ENCODE measurements at places on chromosomes 6 and 20. TPM values are rescaled to one million over a fixed set of nuclear protein-coding genes. Genes with fewer than 3 reads are reported as not detected.

DNA sequence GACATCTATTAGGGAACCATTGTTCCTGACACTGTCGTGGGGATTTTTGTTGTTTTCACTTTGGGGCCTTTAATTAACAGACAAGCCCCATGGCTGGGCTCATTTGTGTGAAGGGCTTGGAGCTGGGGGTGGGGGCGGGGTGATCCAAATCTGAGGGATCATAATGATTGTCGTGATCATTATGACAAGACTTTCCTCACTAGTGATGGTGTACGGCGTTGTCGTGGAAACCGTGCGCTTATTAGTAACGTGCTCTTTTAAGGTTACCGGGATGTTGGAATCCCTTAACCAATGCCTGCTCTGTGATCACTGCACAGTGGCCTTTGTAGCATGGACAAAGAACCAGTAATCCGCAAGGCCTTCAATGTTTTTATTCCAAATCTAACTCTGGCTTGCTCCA is 18.6 kb downstream of the PDYN start:
- H3K27me3 ChIP-seq: peaks cover 74% of the 10 kb centered on the region
- no peak overlapping the region for H3K4me3 ChIP-seq
- no peaks in the 10 kb centered on the region for H3K36me3 ChIP-seq
- no peak overlapping the region for H3K27ac ChIP-seq
- H3K4me1 ChIP-seq: no peaks in the 10 kb centered on the region

DNA sequence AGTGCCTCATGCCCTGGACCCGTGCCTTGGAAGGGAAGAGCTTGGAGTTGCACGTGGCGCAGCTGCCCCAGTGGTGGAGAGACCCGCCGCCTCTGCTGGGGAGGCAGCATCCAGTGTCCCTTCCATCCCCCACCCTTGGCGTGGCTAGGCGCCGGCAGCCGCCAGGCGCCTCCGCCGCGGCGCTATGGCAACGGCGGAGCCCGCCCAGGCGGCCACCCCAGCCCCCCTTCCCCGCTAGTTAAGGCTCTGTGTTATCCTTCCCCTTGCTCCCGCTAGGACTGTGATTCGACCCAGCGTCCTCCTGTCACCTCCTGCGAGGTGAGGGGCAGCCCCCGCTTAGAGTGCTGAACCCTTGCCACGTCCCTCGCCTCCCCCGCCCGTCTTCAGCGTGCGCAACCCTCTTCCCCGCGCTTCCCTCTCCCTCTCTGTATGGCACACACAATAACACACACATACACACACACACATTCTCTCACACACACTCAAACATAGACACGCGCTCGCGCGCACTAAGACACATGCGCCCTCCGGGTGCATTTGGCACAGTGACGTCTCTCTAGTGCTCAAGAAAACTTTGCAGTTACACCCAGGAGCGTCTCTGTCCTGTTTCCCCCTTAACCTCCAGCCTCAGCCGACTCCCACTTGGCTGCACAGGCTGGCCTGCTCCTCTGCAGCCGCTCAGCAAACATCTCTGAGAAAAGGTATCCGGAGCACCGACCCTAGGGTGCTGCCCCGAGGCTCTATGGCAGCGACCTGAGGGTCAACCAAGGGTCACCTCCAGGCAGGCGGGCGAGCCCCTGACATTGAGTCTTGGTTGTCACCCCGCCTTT is 8.5 kb downstream of the GRIK2 start:
- peaks cover 91% of the 10 kb centered on the region for H3K27me3 ChIP-seq
- H3K4me1 ChIP-seq: peaks cover 24% of the 10 kb centered on the region
- H3K27ac ChIP-seq: no peak overlapping the region
- no peaks in the 10 kb centered on the region for H3K36me3 ChIP-seq
- DNase-seq: no peak

Gene LPA
- total RNA-seq: 2.0 TPM

DNA sequence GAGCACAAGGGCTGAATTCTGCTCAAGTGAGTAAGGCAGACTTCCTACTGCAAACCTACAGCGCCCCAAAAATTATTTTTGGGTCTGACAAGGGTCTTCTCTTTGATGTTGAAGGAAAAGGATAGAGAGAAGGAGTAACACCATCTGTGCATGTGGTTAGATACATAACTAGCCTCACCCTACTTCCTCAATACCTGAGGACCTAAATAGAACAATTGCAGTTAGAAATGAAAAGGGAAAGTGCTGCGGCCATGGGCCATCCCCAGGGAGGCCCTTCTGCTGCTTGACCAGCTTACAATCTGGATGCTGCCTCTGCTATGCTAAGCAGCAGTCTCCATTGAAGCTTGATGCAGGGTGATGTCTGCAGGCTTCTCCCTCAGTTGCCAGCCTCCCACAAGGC is 63.2 kb upstream of the ARMH2 start:
- peaks cover 6% of the 10 kb centered on the region for H3K4me1 ChIP-seq
- no peaks in the 10 kb centered on the region for H3K36me3 ChIP-seq
- H3K27me3 ChIP-seq: no peaks in the 10 kb centered on the region
- DNase-seq: no peak
- no peak overlapping the region for H3K27ac ChIP-seq

DNA sequence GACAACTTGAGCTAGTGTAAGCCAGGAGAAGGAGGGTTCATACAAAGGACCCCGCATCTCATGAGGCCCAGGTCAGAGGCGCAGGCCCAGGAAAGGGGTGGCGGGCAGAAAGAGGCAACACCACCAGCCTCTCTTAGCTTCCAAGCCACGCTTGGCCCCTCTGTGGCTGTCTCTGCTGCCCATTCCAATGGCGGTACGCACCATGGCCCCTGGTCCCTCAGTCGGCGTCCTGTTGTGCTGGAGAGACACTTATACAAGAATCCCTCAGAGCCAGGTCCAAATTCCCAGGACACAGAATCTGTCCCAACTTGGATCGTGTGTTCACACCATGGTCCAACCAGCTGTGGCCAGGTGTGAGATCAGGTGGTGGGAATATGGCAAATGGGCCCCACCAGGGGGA is 127.0 kb upstream of the CDH4 start:
- H3K27me3 ChIP-seq: peaks cover 32% of the 10 kb centered on the region
- no peak overlapping the region for H3K4me3 ChIP-seq
- no peak overlapping the region for H3K27ac ChIP-seq
- H3K4me1 ChIP-seq: peaks cover 2% of the 10 kb centered on the region
- no peak for DNase-seq

DNA sequence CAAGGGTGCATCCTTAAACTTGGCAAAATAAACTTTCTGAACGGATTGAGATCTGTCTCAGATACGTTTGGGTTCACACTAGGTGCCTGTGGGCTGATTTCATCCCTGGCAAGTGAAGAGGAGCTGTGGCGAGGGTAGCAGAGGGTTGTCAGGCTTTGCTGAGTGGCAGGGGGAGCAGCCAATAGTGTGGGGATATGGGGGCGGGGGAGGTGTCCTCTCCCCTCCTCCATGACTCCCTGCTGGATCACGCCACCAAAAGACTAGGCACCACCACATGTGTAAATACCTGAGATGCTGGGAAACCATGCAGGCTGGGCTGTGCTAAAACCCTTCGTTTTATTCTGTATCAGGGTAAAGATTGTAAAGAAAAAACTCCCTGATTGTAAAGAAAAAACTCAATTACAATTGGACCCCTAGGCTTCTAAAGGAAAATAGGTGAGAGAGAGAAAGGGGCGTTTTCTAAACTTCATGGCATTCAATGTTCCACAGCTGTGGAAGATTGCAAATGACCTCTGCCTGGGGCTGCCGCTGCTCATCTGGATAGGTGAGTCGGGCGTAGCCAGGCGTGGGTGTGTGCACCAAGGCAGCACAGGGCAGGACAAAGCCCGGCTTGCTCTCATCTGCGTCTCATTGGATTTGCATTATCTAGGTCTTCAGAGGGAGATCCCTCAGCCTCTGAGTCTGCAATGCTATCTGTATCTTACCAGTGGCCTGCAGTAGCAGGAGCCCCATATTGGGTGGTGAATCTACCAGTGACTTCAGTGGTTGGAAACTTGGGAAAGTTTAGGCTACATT is 26.9 kb upstream of the ADTRP start:
- no peak overlapping the region for H3K27ac ChIP-seq
- no peak overlapping the region for H3K4me3 ChIP-seq
- no peaks in the 10 kb centered on the region for H3K27me3 ChIP-seq
- no peak for DNase-seq
- H3K36me3 ChIP-seq: no peaks in the 10 kb centered on the region
- peaks cover 21% of the 10 kb centered on the region for H3K4me1 ChIP-seq

Gene OR2B6
- total RNA-seq: not detected

DNA sequence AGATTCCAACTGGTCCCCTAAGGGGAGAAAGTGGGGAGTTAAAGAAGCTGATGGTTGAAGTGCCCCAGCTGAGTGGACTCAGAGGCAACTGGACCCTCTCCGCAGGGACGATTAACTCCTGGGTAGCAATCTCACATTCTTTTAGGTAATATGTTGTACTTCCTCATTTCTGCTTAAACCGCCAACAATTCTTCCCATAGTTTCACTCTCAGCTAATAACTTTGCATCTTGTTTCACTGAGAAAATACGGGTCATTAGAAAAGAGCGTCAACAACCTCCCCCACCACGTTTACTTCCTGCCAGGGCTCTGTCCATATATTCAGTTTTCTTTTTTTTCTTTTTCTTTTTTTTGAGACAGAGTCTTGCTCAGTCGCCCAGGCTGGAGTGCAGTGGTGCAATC is 39.5 kb upstream of the CHD6 start:
- no peaks in the 10 kb centered on the region for H3K4me1 ChIP-seq
- no peaks in the 10 kb centered on the region for H3K36me3 ChIP-seq
- H3K27ac ChIP-seq: no peak overlapping the region
- H3K4me3 ChIP-seq: no peak overlapping the region

DNA sequence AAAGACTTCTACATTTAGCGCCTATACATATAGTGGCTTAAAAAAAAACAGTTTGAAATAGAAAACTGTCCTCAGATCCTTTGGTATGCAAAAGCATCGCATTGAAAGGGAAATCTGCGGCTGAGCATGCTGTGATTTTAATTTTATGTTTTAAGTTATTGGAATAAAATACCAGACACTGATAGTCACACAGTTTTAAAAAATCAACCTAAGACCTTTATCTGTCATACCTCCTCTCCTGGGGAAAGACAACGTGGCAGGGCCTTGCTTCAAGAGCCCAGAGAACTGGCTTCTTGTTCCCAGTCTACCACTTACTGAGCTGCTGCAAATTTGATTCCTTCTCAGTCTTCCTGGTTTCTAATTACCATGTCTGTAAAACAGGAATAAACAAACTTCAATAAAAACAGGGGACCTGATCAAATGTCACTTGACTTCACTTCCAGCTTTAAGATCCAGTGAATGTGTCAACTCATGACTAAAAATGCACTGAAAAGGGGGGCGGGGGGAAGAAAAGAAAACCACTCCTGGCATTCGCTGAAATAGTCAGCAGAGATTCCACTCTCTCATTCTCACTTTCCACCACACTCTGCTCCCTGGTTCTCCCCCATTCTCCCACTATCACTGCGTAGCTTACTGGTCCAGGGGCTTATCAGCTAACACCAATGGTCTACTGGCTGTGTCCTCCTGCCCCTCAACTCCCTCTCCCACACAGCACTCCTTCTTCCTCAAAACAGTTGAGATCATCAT is 494.7 kb upstream of the MARCKS start:
- H3K36me3 ChIP-seq: no peaks in the 10 kb centered on the region
- H3K4me3 ChIP-seq: no peak overlapping the region
- peaks cover 24% of the 10 kb centered on the region for H3K4me1 ChIP-seq
- peak overlapping the region; percentile 4 for H3K27ac ChIP-seq

DNA sequence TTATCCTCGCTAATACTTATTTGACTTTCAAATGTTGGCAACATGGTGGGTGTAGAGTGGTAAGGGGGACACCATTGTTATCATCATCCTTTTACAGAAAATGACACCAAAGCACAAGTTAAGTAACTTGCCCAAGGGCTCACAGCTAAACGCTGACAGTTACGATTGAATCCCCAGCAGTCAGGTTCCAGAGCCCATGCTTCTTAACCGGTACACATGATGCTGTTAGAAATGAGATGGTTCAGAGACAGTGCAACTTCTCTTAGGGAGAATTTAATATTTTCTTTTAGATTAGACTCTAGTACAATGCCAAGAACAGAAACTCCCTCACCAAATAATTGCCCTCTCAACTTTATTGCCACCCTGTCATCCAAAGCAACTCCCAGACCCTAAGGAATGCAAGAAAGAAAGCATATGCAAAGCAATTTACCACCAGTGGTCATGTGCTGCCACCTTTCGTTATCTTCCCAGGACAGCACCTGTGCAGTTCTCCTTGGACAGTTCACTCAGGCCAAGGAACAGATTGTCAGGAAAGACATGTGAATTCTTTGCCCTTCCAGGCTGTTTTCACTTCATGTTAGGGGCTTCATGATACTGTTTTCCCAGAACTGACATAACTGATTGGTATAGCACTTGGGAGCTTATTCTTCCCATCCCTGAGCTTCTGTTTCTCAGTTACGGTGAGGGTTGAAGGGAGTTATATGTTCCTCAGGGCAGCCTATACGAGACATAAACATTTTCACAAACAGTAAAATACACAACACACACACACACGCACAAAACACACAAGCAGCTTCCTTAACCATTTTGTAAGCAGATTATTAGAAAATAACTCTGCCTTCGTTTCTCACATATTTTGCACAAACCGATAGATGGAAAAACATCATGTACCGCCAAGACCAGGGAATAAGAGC is 5.1 kb downstream of the HLA-DMA start:
- no peak overlapping the region for H3K4me3 ChIP-seq
- H3K27ac ChIP-seq: no peak overlapping the region
- no peak for DNase-seq
- H3K36me3 ChIP-seq: no peaks in the 10 kb centered on the region

DNA sequence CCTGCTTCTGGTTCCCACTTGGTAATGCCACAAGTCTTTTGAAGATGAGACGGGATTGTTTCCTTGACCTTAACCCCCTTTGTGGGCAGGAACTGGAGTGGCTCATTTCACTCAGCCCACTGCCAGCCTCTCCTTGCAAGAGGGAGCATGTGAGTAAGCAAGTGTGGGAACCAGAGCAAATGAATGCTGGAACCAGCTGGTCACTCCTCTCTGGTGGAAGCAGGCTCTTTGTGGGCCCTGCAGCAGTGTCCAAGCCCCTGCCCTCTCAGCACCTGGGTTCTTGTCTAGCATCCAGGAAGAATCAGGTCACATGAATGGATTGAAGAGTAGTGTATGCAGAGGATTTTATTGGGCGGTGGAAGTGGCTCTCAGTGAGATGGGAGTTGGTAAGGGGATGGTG is 944.5 kb downstream of the QKI start:
- no peaks in the 10 kb centered on the region for H3K27me3 ChIP-seq
- no peak overlapping the region for H3K4me3 ChIP-seq
- no peaks in the 10 kb centered on the region for H3K4me1 ChIP-seq

- no peaks in the 10 kb centered on the region for H3K27me3 ChIP-seq
- peak overlapping the region; percentile 50 for H3K27ac ChIP-seq
- peaks cover 7% of the 10 kb centered on the region for H3K4me1 ChIP-seq
- H3K4me3 ChIP-seq: no peak overlapping the region
- no peaks in the 10 kb centered on the region for H3K36me3 ChIP-seq
These were observed 8.7 kb upstream of the GTF3C6 start for GRCh38 chr6:110949679-110950285.

DNA sequence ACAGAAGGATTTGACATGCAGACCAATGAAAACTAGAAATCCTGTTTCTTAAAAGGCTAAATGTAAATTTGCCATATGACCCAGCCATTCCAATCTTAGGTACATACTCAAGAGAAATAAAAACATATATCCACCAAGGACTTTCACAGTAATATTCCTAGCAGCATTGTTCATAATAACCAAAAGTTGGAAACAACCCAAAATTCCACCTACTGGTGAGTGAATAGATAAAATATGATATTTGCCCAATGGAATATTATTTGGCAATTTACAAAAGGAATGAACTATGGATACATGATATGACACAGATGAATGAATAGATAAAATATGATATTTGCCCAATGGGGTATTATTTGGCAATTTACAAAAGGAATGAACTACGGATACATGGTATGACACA is 22.7 kb downstream of the MTCL3 start:
- no peak overlapping the region for H3K27ac ChIP-seq
- H3K27me3 ChIP-seq: peaks cover 13% of the 10 kb centered on the region
- no peak for DNase-seq
- H3K4me1 ChIP-seq: no peaks in the 10 kb centered on the region
- H3K4me3 ChIP-seq: no peak overlapping the region

Gene GHRH
- not detected for total RNA-seq
